ENCODE measurements at places on chromosomes 1 and 21. TPM values are rescaled to one million over a fixed set of nuclear protein-coding genes. Genes with fewer than 3 reads are reported as not detected.

- no peaks in the 10 kb centered on the region for H3K27me3 ChIP-seq
- H3K27ac ChIP-seq, result no peak overlapping the region
- no peak for DNase-seq
- H3K36me3 ChIP-seq, result no peaks in the 10 kb centered on the region
These were observed 797.6 kb downstream of the ADGRL2 start for GRCh38 chr1:82598337-82598736.

- DNase-seq, result no peak
- H3K4me1 ChIP-seq, result peaks cover 44% of the 10 kb centered on the region
- no peak overlapping the region for H3K4me3 ChIP-seq
- H3K36me3 ChIP-seq, result no peaks in the 10 kb centered on the region
These were observed 193.8 kb downstream of the ST6GALNAC3 start for GRCh38 chr1:76268341-76268740.

DNA sequence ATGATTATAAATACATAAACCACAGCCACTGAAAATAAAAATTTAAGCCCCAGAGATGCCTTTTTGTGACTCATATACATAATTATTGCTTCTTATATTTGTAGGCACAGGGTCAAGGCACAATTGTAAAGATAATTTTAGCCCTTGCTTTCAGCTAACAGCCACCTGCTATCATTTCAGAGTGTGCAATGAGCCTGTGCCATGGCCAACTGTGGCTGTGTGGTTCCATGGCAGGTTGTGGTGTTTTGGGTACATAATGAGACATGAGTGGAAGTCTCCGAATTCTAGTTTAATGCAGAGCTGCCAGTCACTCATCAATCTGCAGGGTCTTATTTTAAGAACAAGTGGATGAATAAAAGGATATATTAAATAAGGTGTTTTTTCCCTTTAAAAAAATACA, 346.9 kb upstream of the SNX7 start:
- no peak overlapping the region for H3K27ac ChIP-seq
- no peaks in the 10 kb centered on the region for H3K36me3 ChIP-seq
- no peaks in the 10 kb centered on the region for H3K27me3 ChIP-seq

- DNase-seq, result no peak
- no peak overlapping the region for H3K27ac ChIP-seq
- H3K27me3 ChIP-seq, result no peaks in the 10 kb centered on the region
- no peaks in the 10 kb centered on the region for H3K36me3 ChIP-seq
- H3K4me1 ChIP-seq, result no peaks in the 10 kb centered on the region
These were observed 290.0 kb upstream of the RUNX1 start for GRCh38 chr21:35338881-35339632.

GRCh38 chr1:50981741-50982140, 11.7 kb downstream of the CDKN2C start:
- peak overlapping the region; percentile 20 for H3K4me3 ChIP-seq
- H3K27ac ChIP-seq, result peak overlapping the region; percentile 2
- peaks cover 3% of the 10 kb centered on the region for H3K4me1 ChIP-seq

DNA sequence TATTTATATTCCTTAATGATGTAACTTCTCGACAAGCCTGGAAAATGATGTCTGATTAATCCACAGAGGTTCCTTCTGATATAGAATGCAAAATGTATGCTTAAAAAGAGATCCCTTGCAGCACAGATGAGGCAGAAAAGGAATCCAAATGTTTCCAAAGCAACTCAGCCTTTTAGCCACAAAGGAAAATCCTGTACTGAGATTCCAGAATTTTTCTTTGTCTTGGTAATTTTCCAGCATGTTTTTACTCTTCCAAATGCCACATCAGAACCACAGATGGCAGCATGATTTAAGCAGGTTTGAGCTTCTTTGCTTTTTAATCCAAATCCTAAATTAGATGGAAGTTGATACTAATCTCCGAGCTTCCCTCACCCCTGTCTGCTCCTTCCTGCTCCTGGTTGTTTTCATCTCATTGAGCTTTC, 176.4 kb upstream of the PALMD start:
- no peaks in the 10 kb centered on the region for H3K27me3 ChIP-seq
- H3K4me3 ChIP-seq, result no peak overlapping the region
- no peak overlapping the region for H3K27ac ChIP-seq
- no peaks in the 10 kb centered on the region for H3K36me3 ChIP-seq

DNA sequence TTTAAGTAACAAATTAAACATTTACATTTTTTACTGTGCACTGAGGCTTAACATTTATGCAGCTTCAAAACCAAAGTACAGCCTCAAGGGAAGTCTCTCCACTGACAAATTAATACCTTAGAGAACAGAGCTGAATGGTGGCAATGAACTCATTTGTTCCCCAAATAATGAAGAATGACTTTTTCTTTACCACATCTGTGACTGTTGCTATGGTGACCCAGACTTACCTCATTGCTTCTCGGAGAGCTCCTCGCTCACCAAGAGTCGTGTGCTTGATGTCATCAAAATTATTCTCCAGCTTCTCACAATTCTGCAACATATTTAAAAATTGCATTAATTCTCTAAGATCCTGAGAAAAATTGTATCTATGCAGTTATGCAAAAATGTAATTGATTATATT, 92.9 kb downstream of the DPYD start:
- H3K4me1 ChIP-seq, result peaks cover 7% of the 10 kb centered on the region
- H3K4me3 ChIP-seq, result no peak overlapping the region
- H3K36me3 ChIP-seq, result no peaks in the 10 kb centered on the region
- no peaks in the 10 kb centered on the region for H3K27me3 ChIP-seq

- DNase-seq, result no peak
- no peak overlapping the region for H3K27ac ChIP-seq
- no peaks in the 10 kb centered on the region for H3K27me3 ChIP-seq
- H3K4me3 ChIP-seq, result no peak overlapping the region
These were observed 148.5 kb downstream of the LMX1A start for GRCh38 chr1:165207853-165208515.

GRCh38 chr1:85465786-85466134, 801 bp upstream of the DDAH1 start:
- no peaks in the 10 kb centered on the region for H3K27me3 ChIP-seq
- H3K36me3 ChIP-seq, result no peaks in the 10 kb centered on the region
- H3K27ac ChIP-seq, result no peak overlapping the region
- H3K4me1 ChIP-seq, result peaks cover 11% of the 10 kb centered on the region

GRCh38 chr1:200442537-200443156, 32.8 kb upstream of the ZNF281 start:
- no peak overlapping the region for H3K27ac ChIP-seq
- no peak overlapping the region for H3K4me3 ChIP-seq

DNA sequence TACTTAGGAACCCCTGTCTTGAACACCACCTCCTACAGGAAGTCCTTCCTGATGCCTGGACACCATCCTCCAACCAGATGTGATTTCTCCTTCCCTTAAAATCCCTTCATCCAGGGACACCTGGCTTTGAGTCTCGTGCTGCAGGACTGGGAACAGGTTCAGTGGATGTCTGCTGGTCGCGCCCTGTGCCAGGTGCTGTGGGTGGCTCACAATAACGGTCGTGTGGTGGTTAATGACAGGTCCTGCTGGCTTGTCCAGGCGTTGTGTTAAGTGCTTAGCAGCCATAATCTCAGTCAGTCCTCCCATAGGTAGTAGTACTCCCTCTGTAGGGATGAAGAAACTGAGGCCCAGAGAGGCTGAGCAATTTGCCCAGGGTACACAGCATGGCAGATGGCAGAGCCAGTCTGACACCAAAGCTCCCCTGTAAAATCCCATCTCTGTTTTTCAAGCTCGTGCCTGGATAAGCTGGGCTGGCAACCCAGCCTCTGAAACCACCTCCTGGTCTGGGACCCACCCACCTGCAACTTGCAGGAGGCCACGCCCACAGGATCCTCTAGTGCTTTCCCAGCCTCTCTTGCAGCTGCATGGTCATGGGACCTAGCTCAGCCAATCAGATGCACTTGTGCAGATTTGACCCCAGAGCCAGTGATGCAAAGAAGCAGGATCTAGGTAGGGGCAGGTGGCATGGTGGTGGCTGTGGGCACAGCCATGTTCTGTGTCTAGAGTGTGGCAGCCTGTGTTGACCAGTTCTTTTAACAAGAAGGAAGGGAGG, 106.0 kb upstream of the IFFO2 start:
- H3K4me1 ChIP-seq, result peaks cover 8% of the 10 kb centered on the region
- no peaks in the 10 kb centered on the region for H3K36me3 ChIP-seq
- H3K27ac ChIP-seq, result no peak overlapping the region
- H3K27me3 ChIP-seq, result peaks cover 15% of the 10 kb centered on the region

GRCh38 chr1:212186427-212187207, 98.6 kb upstream of the PPP2R5A start:
- H3K36me3 ChIP-seq, result no peaks in the 10 kb centered on the region
- H3K27me3 ChIP-seq, result no peaks in the 10 kb centered on the region
- H3K4me1 ChIP-seq, result peaks cover 37% of the 10 kb centered on the region
- no peak overlapping the region for H3K27ac ChIP-seq
- no peak overlapping the region for H3K4me3 ChIP-seq

GRCh38 chr1:154843636-154844296, 26.3 kb downstream of the KCNN3 start:
- no peaks in the 10 kb centered on the region for H3K36me3 ChIP-seq
- no peak overlapping the region for H3K4me3 ChIP-seq

DNA sequence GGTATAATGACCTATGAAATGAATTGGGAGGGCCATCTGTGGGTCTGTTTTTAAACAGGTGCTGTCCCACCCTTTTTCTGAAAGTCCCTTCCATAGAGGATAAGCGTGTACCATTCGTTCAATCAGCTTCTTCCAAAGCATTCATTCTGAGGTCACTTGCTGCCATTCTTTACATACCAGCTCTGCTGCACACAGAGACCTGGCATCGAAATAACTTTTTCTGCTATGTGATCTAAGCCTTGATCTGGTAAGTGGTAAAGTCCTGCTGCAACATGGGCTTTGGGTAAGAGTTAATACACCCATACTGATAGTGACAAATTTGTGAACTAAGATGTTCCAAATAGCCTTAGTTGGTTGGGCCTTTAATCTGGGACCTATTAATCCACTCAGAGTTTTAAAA, 38.9 kb downstream of the DR1 start:
- no peak for DNase-seq
- no peak overlapping the region for H3K4me3 ChIP-seq
- no peak overlapping the region for H3K27ac ChIP-seq
- H3K27me3 ChIP-seq, result no peaks in the 10 kb centered on the region
- no peaks in the 10 kb centered on the region for H3K36me3 ChIP-seq

- peaks cover 39% of the 10 kb centered on the region for H3K36me3 ChIP-seq
- DNase-seq, result no peak
- H3K4me3 ChIP-seq, result no peak overlapping the region
- H3K27me3 ChIP-seq, result no peaks in the 10 kb centered on the region
These were observed 52.2 kb downstream of the STX6 start for GRCh38 chr1:180970333-180971079.

DNA sequence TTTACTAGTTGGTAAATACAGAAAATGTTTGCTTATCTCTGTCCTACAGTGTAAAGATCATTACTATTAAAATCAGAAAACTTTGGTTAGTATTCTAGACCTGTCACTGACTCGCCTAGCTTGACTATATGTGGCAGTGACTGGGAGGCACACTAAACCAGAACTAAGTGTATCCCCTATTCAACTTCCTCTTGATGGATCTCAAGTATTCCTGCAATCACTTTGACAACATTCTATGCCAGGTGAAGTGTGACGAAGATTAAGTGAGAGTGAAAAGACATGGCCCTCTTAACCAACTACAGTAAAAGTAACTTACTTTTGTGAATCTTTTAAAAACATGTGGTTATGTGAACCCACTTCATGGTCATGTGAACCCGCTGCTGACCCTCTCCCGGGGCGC, 223.0 kb upstream of the ADAMTS5 start:
- no peak for DNase-seq
- no peaks in the 10 kb centered on the region for H3K4me1 ChIP-seq
- no peaks in the 10 kb centered on the region for H3K27me3 ChIP-seq
- H3K4me3 ChIP-seq, result no peak overlapping the region

GRCh38 chr1:168636642-168637111, 60.3 kb downstream of the XCL1 start:
- no peaks in the 10 kb centered on the region for H3K27me3 ChIP-seq
- peak; percentile 31 for DNase-seq
- peak overlapping the region; percentile 10 for H3K27ac ChIP-seq
- no peaks in the 10 kb centered on the region for H3K36me3 ChIP-seq
- H3K4me1 ChIP-seq, result no peaks in the 10 kb centered on the region

- H3K27ac ChIP-seq, result no peak overlapping the region
- no peak for DNase-seq
- no peak overlapping the region for H3K4me3 ChIP-seq
- H3K36me3 ChIP-seq, result no peaks in the 10 kb centered on the region
- no peaks in the 10 kb centered on the region for H3K4me1 ChIP-seq
These were observed 3.4 kb downstream of the CASQ2 start for GRCh38 chr1:115765091-115765490.

VANGL2 gene
- total RNA-seq, result 1.7 TPM

IFI44 gene
- total RNA-seq, result 18.7 TPM

WNT3A gene
- not detected for total RNA-seq

MRPS6 gene
- total RNA-seq, result 63.3 TPM

ASCL5 gene
- not detected for total RNA-seq

CRP gene
- total RNA-seq, result not detected

B3GALT2 gene
- total RNA-seq, result 58.7 TPM

TESK2 gene
- 0.77 TPM for total RNA-seq

APOBEC4 gene
- not detected for total RNA-seq

MTMR11 gene
- total RNA-seq, result 3.3 TPM

ARHGAP30 gene
- 16.4 TPM for total RNA-seq
